ENCODE measurements at places on chromosomes 16 and 17.

DNA sequence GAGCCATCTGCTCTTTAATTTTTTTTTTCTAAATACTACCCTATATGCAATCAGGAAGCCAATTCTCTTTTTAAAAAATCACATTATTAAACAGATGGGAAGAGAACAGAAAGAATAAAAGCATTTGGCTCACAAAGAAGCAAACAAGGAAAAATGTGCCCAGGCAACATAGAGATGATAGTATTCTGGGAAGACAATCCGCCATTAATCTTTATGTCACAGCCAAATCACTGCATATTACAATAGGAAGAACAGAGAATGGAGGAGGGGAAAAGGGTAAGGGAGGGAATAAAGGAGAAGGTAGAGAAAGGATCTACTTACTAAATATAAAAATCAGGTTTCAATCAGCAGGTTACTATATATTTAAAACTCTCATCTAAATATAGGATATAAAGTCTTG is 34.3 kb downstream of the STAT5B start:
- no peak for DNase-seq

- no peak for DNase-seq
Observed at GRCh38 chr17:35855965-35856364, 12.7 kb downstream of the HEATR9 start.

DNA sequence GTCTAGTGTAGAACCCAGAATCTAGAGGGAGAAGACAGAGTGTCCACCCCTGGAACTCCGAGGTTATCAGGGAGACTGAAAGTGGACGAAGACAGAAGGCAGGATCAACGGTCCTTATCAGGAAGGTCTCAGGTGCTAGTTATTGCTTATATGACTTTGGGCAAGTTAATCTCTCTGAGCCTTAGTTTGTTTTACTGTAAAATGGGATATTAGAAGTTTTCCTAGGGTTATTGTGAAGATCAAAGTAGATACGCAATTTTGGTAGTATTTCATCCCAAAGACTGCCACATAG is 1.2 kb downstream of the RNF167 start:
- no peak for DNase-seq

DNA sequence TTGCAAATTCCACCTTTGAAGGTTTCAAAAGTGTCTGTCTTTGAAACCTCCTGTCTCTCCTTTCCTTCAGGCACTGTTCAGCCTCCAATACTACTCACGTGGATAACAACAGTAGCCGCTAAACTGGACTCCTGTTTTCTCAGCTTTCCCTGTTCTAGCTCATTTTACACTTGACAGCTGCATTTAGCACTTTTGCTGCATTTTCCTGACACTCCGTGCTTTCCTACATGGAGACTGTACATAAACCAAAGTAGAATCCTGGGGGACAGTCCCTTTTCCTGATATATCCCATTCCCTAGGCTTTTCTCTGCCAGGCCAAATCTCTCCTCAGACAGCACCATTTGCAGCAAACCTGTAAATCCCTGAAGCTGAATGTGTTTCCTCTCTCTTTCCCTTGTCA is 3.6 kb downstream of the CCL5 start:
- no peak for DNase-seq

DNA sequence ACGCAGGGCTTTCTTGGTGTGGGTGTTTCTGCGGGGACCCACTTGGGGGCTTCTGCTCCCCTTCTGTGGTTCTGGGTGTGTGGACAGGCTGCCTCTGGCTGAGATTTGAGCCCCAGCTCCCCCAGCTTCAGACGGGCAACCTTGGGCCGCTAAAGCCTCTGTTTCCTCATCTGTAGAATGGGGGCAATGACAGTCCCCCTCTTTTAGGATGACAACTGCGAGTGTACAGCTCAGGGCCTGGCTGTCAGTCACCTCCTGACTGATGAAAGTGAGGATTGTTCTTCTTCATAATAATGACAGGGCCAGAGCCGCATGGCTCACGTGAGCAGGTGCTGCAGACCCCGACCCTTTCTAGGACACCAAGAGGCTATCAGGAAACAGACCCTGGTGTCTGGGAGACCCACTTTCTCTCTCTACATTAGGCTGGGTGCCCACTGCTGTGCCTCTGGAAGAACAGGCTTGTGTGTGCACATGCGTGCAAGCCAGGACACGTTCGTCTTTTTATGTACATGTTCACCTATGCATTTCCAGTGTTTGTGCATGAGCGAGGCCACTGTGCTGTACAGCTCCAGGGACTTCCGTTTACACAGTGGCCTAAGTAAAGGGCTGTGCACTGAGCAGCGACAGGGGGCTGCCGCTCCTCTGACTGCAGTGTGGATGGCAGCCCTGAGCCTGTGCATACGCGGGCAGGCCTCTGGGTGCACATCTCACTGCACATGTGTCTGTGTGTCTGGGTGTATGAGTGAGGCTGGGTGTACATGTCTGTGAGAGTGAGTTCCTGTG is 4.6 kb downstream of the SPNS3 start:
- no peak for DNase-seq

DNA sequence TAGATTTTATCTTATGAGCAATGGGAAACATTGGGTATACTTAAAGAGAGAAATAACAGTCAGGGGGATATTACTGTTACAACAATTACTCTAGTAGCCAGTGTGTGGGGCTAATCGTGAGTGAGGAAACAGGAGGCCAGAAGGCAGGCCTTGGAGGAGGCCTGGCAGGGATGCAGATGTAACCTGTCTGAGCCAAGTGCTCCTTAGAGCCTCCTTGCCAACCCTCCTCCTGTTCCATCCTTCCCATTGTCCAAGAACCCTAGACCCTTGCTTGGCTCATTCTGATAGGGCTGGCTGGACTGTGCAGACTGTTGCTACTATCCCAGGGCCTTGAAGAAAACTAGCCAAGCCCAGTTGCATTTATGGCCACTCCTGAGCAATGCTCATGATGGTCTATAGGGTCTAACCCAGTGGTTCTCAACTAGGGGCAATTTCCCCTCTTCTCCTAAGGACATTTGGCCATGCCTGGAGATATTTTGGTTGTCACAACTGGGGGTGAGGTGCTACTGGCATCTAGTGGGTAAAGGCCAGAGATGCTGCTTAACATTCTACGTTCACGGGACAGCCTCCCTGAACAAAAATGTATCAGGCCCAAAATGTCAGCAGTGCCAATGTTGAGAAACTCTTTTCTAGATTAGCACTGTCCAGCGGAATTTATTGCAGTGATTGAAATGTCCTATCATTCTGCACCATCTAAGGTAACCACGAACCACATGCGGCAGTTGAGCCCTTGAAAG is 24.4 kb upstream of the WSCD1 start:
- DNase-seq: peak; percentile 6

GRCh38 chr17:64036198-64036922 is 15.9 kb upstream of the ICAM2 start:
- DNase-seq: no peak

DNA sequence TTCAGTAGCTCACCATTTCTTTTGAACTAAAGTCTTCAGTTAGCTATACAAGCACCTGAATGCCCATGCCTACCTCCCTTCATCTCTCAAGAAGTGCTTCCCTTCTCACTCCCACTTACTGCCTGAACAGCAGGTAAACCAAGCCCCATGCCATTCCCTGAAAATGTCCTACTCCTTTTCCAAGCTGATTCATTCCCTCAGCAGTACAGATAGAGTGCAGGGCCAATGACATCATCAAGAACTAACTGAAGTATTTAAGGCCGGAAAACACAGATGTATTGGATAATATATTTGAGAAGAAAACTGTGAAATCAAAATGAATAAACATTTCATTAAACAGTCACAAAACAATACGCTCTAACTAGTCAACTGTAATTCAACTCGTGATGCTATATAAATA is 478.8 kb upstream of the CDH11 start:
- no peak for DNase-seq

DNA sequence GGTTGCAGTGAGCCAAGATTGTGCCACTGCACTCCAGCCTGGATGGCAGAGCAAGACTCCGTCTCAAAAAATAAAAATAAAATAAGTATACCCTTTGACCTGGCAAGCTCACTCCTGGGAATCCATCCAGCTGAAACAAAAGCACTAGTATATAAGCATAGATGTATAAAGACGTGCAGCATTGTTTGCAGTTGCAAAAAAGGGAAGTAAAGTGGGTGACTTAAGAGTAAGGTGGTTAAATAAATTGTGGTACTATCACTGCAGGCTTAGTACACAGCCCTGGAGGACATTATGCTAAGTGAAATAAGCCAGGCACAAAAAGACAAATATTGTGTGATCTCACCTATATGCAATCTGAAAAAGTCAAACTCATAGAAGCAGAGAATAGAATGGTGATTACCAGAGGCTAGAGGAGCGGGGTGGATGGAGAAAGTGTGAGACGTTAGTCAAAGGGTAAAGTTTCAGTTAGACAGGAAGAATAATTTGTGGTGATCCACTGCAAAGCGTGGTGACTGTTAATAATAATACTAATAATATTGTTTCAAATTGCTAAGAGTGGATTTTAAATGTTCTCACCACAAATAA is 113.0 kb downstream of the MYO1D start:
- DNase-seq: no peak

GRCh38 chr16:77961814-77962213 is 60.5 kb upstream of the CLEC3A start:
- no peak for DNase-seq

DNA sequence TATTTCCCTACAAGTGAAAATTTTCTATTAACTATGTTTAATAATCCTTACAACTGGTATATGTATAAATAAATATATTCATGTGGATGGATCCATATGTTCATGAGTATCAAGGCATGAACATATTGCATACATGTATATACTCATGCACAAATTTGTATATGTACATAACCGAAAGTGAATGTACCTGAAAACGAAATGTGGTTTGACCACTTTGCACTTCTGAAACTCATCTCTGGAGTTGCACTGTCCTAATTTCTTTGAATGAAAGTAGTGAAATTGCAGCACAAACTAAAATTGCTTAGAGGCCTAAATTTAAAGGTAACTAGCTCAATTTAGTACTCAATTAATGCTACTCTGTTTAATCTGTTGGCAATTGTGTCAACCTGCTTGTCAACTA is 27.4 kb upstream of the GNAO1 start:
- DNase-seq: no peak

GRCh38 chr16:67169642-67170167 is 633 bp upstream of the NOL3 start:
- peak; percentile 58 for DNase-seq

DNA sequence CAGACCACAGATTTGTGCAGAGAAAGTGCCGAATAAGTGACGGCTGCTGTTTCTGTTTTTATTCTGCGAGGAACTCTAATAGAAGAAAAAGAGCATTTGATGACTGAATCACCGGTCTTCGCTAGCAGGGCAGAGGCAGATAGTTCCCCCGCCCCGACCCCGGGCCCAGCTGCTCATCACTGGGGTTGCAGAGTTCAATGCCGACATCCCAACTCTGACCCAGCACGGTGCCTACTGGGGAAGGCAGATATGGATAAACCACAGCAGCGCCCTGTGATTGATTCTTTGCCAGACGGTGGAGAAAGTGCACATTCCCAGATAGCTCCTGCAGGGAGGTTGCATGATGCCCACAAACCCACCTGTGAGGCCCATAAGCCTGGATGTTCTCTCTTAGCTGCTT is 357.9 kb upstream of the HSBP1 start:
- DNase-seq: no peak

GRCh38 chr17:44350733-44351226 is 5.7 kb downstream of the GRN start:
- DNase-seq: peak; percentile 51

DNA sequence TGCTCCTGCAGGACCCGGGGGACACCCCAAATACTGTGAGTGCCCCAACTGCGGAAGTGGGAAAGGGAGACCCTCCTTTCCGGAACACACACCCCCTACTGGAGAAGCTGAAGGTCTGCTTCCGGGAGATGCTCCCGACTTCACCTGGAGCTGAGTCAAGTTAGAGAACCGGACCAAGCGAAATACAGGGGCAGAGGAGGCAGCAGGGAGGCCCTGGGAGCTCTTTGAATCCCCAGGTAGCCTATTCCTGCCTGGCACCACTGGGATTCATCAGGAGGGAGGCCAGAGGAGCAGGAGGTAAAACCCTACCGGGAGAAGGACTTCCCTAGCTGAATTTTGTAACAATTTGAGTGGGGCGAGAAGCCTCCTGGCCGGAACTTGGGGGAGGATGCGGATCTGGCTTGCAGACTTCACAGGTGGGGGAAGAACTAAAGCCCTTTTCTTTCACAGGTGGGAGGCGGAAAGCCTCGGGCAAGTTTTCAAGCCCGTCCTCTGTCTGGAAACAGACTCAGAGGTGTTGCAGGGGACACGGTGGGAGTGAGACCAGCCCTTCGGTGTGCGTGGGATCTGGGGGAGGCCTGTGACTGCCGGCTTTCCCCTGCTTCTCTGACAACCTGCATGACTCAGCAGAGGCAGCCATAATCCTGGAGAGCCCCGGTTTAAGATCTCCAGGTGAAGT is 22.4 kb upstream of the TEKT1 start:
- no peak for DNase-seq

GRCh38 chr17:9290226-9290613 is 268.9 kb downstream of the NTN1 start:
- no peak for DNase-seq

GRCh38 chr16:10168258-10168657 is 14.0 kb downstream of the GRIN2A start:
- no peak for DNase-seq

DNA sequence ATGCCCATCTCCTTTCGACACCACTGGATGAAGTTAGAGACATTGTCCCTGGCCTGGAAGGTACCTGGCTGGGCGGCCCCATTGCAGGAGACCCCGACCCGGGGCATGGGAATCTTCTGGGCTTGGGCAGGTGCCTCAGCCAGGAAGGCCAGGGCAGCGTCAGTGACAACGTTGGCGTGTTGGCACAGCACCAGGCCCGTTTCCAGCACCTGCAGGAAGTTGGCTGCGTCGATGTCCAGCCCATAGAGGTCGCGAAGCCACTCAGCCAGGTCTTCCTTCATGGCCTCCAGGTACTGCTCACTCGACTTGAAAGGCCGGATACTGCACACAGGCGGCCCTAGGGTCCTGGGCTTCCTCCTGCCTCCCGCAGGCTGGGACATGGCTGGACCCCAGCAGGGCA is 568 bp downstream of the GAS2L2 start:
- no peak for DNase-seq

- no peak for DNase-seq
Observed at GRCh38 chr17:74682471-74683190, 30.1 kb downstream of the CD300LF start.

DNA sequence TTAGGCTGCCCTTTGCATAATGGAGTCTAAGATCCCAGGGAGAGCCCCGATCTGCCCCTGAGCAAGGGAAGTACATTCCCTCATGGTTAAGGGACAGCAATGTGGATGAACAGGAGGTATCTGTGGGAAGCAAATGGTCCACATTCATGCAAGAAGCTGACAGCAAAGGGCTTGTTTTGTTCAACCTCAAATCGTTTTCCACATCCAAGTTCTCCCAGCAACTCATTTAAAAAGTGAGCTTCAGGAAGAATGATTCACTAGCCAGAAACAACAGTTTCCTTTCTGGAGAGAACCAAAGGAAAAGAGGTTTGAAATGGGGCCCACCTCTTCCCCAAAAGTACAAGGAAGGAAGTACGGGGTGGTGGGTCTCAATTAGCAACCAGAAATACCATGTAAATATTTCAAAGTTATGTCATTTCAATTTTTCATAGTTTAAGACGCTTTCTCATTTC is 9.4 kb downstream of the HSPB9 start:
- DNase-seq: no peak

Measured in hypothalamus (tissue), 51 donors.